Fibroblast of lung (primary cell): ENCODE measurements at places on chromosomes 4 and X. TPM values are rescaled to one million over a fixed set of nuclear protein-coding genes. Genes with fewer than 3 reads are reported as not detected.

Gene SPANXB1
- total RNA-seq = not detected in 2 replicates

Gene HELT
- total RNA-seq = not detected in 2 replicates

Gene TMSB15A
- 3.6 and 4.1 TPM in 2 replicates for total RNA-seq

Gene ENPP6
- under 0.01 and 0.17 TPM in 2 replicates for total RNA-seq
